ENCODE measurements at places on chromosomes 5 and 9.
A peak's percentile ranks its signal among the peaks of the same experiment; 100 is the strongest.

DNA sequence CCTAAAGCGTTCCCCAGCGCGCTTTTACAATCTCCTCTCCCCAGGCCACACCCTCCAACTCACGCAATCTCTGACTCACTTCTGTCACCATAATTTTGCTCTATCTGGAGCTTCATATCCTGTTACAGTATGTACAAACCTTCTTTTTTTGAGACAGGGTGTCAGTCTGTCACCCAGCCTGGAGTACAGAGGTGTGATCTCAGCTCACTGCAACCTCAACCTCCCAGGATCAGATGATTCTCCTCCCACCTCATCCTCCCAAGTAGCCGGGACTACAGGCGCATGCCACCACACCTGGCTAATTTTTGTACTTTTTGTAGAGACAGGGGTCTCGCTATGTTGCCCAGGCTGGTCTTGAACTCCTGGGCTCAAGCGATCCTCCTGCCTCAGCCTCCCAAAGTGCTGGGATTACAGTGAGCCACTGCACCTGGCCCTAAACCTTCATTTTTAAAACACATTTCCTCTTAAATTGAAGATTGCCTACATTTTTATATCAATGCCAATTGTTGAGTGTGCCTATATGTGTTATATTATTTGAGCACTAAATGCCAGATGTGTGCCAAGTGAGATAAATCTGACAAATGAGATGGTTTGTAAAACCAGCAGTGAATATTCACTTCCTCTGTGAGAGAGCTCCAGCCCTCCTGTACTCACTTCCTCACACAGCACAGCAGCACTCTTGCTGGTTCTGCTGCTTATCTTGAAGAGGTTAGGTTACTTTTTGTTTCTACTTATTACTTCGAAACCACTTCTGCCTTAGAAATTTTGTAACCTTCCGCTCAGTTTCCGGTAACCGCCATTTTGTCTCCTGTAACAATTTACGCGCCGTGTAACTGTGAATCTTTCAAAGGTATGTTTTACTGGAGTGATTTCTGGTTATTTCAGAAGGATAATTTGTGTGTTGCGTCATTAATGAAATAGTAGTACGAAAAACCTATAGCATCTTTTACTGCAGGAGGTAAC lies 57.9 kb downstream of the DOCK8 start:
- peak; percentile 37 for DNase-seq

DNA sequence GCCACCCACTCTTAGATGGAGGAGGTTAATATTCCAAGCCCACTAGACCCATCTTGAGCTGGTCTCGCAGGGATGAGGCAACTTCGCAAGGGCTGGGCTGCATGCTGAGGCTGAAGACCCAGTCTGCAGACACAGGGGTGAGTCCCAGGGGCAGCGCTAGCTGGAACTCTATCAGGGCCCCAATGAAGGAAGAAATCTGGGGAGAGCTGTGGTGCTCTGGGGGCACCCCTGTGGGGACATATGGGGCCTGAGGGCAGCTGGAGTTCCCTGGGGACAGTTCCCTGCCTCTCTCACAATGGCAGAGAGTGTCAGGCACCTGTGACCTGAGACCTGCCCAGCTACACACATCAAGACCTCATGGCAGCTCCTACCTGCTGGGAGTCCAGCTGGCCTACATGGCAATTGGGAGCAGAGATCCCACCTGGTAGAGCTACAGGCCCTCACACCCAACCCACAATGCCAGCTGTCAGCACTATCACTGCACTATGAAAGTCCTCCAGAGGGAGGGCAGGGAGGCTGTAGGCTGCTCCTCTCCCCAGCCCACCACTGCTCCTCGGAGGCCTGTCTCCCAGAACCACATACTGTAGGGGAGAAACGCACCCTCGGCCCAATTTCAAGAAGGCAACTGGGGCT lies 202.2 kb downstream of the GABBR2 start:
- no peak for DNase-seq

GRCh38 chr5:140356853-140357725 lies 2.9 kb upstream of the SLC4A9 start:
- no peak for DNase-seq

GRCh38 chr5:17679597-17680203 lies 45.4 kb downstream of the TAF11L14 start:
- no peak for DNase-seq

GRCh38 chr5:72210888-72211678 lies 103.8 kb downstream of the MAP1B start:
- DNase-seq, result no peak

Data from central memory CD8-positive, alpha-beta T cell (primary cell).